ENCODE measurements at places on chromosomes 2 and 18.

DNA sequence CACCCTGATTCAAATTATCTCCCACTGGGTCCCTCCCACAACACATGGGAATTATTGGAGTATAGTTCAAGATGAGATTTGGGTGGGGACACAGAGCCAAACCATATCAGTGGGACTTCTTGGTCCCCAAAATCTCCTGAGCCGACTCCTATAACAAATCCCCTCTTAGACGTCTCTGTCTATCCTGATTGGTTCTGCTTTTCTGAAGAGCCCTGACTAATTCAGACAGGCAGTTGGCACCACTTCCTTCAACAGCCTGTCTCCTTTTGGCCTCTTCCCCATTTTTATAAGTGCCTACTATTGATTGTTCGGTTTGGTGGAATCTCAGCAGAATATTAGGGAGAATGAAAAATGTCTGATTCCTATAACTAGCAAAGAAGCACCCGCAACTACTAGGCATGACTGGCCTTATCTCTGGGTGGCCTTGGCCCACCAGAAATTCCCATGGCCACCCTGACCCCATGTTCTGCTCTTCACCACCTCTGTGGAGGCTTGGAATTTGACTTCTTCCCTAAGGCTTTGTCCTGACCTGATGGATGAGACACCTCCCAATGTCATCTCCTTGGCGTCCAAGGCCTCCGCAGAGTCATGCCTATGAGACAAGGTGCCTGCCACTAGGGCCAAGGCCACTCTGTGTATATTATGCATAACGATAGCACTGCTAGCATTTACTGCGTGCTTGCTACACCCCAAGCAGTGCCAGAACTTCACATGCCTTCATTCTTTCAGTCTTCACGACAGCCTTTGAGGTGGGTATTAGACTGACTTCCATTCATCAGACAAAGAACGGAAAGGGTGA lies 218.9 kb upstream of the COPS8 start:
- DNase-seq, result no peak

- no peak for DNase-seq
These were observed 128.5 kb upstream of the LRP1B start for GRCh38 chr2:142259356-142259755.

DNA sequence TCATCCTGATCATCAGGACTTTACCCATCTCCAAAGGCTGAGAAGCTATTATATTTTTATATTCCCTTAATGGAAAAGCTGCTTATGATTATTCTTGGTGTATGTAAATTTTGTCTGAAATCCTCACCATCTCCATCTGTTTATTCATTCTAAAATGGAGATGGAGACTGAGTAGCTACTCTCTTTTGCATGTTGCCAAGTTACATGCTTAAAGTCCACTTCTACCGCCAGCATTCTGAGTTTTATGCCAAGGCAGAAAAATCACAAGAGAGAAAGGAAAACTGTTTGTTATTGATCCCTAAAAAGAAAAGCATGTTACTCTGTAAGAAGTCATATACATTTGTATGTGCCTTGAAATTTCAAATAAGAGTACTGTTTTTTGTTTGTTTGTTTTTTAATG lies 94.4 kb upstream of the NOSTRIN start:
- no peak for DNase-seq

DNA sequence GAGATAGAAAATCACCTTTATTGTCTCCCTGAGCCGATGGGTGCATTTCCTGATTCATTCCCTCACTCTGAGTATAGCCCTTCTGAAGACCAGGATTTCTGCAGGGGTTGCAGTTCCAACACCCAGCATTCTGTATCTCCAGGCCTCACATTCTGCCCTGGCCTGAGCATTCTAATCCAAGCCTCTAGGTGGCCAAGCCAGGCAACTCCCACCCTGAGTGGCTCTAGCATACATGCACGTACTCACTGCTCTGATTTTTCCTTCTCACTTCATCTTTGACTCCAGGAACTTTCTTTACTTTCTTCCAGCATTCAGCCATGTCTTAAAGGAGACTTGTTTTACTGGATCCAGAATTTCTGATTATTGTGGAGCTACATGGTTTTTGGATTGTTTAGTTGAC lies 100.7 kb upstream of the STK39 start:
- peak; percentile 52 for DNase-seq

DNA sequence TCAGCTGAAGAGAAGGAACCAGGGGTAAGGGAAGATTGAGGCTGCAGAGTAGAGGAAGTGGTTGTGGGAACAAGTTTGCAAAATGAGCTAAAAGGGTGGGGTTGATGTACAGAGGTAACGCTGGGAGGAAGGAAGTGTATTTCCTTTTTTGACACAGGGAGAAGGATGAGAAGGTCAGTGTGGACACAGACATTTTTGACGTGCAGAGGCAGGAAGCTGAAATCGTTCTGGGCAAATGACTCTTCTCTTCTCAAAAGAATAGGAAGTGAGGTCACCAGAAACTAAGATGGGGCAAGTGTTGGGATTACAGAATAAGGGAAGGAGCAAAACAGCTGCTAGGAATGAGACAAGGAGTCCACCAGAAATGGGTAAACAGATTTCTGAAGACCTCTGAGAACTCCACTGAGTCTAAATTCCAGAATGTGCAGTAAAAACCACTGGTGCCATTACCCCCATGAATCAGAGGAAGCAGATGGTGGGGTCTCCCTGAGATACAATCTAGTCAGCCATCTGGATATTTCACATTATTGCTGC lies 20.0 kb upstream of the RNF149 start:
- DNase-seq, result no peak

- peak; percentile 37 for DNase-seq
These were observed 1.6 kb downstream of the COX7A2L start for GRCh38 chr2:42359304-42359964.

DNA sequence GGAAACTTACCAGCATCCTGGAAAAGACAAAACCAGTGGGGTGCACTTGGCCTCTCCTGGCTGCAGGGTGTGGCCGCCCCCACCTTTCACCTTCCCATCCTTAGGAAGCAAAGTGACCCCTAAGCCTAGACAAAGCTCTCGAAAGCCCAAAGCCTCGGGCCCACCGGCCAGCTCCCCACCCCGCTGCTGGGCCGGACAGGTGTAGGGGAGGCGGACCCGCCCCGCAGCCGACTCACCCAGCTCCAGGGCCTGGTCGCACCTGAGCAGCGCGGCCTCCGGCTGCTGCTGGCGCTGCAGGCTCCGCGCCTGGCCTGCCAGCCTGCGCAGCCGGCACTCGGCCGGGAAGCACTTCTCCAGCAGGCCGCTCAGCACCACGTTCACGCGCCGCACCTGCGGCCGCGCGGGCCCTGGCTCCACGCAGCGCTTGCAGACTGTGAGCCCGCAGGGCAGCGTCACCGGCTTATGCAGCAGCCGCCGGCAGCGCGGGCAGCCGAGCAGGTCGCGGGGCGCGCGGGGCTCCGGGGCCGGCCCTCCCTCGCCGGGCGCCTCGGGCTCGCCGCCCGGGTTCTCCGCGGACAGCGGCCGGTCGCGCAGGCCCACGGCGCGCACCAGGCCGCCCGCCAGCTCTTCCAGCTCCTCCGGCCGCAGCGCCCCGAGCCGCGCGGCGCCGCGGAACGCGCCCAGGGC lies 979 bp downstream of the LONRF2 start:
- DNase-seq, result no peak

DNA sequence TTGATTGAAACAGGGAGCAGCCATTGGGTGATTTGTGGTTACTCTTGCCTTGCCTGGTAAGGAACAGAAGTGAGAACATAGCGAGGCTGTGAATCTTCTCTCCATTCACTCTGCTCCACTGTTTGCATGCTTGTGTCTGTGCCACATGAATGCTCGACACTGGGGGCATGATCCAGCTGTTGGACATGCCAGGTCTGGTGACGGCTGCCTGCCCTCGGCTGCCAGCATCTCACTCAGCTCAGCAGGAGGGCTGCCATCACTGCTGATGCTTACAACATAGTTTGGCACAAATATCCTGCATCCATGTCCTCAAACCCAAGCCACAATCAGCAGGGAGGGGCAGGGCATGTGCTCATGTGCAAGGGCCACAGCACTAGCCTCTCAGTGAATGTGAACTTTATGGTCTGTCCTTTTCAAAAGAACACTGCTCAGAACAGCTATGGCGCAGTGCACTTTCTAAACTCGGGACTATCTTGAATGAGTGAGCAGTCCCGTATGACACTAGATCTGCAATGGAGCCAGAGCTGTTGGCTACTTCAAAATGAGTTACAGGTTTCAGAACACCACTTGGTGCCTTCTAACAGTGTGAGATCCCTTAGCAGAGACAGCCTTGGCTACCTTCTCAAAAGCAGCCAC lies 126.3 kb downstream of the NRP2 start:
- DNase-seq, result no peak

DNA sequence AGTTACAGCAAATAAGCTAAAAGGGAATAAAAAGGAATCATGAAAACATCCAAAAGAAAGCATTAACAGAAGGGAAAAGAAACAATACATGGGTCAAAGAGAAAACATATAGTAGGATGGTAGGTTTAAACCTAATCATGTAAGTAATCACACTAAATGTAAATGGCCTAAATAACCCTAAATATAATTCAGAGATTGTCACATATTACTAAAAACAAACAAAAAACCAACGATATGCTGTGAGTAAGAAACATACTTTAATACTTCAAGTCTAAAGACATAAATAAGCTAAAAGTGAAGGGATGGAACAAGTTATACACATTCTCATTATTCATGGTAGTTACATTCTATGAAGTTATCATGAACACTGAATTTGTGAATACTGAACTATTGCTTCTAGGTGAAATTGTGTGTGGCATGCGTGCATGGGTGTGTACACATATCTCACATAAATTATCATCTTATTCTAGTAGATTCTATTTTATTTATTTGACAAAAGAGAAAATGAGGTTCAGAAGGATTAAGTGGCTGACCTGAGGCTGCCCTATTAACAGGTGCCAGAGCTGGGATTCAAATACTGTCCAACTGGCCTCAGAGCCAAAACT lies 170.9 kb downstream of the SEPTIN10 start:
- no peak for DNase-seq

DNA sequence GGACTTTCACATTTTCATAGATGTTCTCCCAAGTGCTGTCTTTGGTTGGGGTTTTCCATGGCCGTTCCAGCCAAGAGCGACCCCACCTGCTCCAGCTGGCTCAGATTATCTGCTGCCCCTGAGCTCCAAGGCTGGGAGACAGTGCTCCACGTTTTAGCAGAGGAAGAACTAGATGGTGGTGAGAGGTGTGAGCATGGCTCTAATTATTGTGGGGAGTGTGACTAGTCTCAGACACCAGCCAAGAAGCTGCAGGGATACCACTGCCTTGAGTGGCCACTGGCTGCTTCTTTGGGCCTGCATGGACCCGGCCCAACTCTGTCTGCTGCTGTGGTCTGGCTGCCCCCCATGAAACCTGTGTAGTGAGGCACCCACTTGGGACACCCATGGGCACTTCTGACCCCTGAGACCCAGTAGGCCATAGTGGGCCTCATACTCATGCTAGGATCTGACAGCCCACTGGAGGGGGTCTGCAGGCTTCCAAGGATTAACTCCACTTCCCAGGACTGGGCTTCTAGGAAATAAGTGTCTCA lies 2.8 kb upstream of the NCL start:
- no peak for DNase-seq

GRCh38 chr2:76579911-76580310 lies 869.2 kb upstream of the GCFC2 start:
- DNase-seq, result no peak

DNA sequence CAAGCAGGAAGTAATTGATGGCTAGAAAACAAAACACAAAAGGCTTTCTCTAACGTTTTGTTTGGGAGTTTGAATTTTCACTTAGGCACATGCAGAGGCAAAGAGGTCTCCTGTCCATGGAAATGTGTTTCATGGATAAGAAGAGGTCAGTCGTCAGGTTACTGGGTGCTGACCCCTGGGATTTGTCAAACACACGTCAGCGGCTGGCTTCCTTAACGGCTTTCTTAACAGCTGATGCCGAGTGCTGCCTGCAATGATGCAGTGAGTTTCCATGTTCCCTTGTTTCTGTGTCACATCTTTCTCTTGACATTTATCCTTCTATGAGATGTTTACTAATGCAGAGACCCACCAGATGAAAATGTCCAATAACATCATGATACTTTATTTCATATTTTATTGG lies 31.7 kb downstream of the GPR39 start:
- no peak for DNase-seq

DNA sequence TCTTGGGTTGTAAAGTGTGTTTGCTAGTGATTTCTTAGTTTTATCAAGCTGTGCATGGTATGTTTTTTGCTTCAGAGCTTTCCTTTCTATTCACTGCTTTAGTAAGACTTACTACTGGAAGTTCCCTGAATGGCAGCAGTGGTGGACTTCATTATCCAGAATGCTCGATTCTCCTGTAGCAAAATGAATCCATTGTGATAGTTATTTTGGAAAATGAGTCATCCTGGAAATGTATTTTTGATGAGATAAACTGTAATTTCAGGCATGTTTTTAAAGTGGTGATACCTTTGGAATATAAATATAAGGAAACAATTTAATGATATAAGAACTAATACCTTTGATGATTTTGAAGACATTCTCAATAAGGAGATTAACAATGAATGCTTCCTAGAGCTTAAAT lies 387.1 kb downstream of the PTPRM start:
- no peak for DNase-seq

- no peak for DNase-seq
These were observed 23.0 kb downstream of the FAM110C start for GRCh38 chr2:23283-23682.

DNA sequence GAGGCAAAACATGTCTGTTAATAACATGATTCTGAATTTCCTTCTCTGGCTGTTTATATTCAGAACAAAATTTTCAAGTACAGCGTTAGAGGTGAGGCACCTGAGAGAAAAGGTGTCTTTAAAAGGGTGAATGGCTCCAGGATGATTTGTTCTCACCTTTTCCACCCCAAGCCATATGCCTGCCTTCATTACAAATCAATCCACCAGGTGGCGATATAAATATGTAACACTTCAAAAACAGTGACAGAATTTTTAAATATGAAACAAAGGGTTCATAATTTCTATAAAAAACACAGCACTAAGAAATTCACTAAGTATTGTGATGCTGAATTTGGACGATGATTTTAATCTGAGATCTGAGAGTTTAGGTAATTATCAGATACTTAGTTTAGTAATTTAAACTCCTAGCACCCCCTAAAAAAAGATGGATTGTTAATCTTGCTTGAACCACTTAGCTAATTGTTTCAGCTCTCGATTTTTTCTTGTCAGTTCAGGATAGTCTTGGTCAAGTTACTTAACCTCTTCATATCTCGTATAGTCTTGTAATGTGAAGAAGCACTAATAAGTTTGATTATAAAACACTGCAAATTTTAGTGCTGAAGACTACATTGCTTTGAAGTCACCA lies 528.8 kb downstream of the CPS1 start:
- DNase-seq, result peak; percentile 65

- DNase-seq, result no peak
These were observed 283.9 kb upstream of the CRIM1 start for GRCh38 chr2:36071698-36072097.

- DNase-seq, result peak; percentile 30
These were observed 2.7 kb downstream of the TCF4 start for GRCh38 chr18:55585065-55585919.

DNA sequence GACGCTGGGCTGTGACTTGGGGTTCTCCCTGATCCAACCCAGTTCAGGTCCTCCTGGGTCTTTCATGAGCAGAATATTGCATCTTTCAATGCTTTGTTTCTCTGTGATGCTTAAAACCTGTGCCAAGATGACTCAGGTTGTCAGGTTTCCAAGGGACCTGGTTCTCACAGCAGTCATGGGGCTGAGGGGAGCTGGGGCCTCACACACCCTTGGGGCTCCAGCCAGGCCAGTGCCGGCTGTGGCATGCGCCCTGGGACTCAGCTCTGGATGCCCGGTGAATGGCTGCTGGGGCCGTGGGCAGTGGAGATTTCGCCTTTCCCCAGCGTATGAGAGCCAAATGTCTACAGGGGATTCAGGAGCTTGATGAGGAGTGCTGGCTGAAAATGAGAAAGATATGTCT lies 29.6 kb downstream of the EDAR start:
- DNase-seq, result no peak

Data from NAMALWA (cell line).